ENCODE measurements at places on chromosomes 12 and 14.

GRCh38 chr12:6635375-6635855 lies 344 bp downstream of the LPAR5 start:
- H3K4me3 ChIP-seq, result no peak overlapping the region
- H3K27ac ChIP-seq, result no peak overlapping the region
- H3K27me3 ChIP-seq, result no peaks in the 10 kb centered on the region

- H3K36me3 ChIP-seq, result no peaks in the 10 kb centered on the region
- H3K27me3 ChIP-seq, result no peaks in the 10 kb centered on the region
- no peak overlapping the region for H3K27ac ChIP-seq
These were observed 25.2 kb downstream of the HAL start for GRCh38 chr12:95970905-95971304.

DNA sequence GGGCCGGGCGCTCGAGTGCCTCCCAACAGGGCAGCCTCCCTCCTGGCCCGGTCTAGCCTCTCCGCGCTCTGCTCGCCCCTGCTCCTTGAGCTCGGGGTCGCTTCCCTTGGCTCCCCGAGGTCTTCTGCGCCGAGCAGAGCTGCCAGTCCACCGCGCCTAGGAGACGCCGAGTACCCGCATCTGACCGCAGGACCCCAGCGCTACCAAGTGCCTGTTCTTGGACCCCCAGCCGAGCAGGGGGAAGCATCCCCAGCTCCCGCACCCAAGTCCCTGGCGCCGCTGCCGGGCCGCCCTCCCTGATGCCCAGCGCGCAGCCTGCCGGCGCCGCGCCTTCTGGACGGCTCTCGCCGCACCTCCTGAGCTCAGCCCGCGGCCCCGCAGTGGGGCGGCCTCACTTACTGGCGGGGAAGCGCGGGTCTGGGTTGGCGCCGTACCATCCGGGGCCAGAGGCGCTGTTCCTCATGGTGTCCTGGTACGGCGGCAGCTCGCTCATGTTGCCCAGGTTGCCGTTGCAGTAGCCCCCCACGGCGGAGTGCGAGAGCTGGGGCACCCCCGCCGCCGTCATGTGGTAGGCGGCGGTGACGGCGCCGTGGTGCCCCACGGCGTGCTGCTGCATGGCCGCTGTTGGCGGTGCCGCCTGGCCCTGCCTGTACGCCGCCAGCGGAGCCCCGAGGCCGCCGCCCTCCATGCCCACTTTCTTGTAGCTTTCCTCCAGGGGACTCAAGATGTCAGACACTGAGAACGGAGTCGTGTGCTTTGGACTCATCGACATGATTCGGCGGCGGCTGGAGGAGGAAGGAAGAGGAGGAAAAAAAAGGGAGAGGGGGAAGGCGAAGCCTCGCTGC lies 1.2 kb downstream of the NKX2-1 start:
- no peak for DNase-seq
- no peak overlapping the region for H3K27ac ChIP-seq
- no peaks in the 10 kb centered on the region for H3K27me3 ChIP-seq
- no peaks in the 10 kb centered on the region for H3K36me3 ChIP-seq
- H3K4me3 ChIP-seq, result peak overlapping the region; percentile 55

GRCh38 chr14:63855281-63855680 lies 2.5 kb downstream of the SYNE2 start:
- H3K27me3 ChIP-seq, result no peaks in the 10 kb centered on the region
- H3K4me1 ChIP-seq, result no peaks in the 10 kb centered on the region
- no peak overlapping the region for H3K4me3 ChIP-seq
- H3K36me3 ChIP-seq, result no peaks in the 10 kb centered on the region
- no peak for DNase-seq

- H3K27ac ChIP-seq, result no peak overlapping the region
- H3K36me3 ChIP-seq, result no peaks in the 10 kb centered on the region
- no peaks in the 10 kb centered on the region for H3K4me1 ChIP-seq
- no peak for DNase-seq
- no peaks in the 10 kb centered on the region for H3K27me3 ChIP-seq
These were observed 300.9 kb upstream of the SRRM4 start for GRCh38 chr12:118680356-118680963.

DNA sequence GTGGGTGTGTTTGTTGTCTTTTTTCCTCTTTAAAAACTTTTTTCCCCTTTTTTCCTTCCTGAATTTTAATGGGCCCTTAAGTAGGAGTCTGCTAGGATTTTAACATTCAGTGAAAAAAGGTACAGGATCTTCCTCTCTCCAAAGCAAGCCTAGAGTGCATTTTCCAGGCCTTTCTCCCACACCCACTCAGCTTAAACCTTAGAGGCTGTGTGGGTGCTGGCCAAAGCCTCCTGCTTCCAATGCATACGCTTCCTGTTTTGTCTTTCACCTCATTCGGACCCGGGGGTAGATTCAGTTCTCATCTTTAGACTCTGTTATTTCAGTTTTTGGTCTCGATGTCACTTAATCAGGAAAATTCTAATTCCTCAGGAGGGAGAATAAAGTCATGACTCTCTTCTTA lies 51.2 kb downstream of the TMEM30B start:
- no peak for DNase-seq
- H3K4me3 ChIP-seq, result no peak overlapping the region
- H3K27ac ChIP-seq, result no peak overlapping the region
- no peaks in the 10 kb centered on the region for H3K27me3 ChIP-seq
- no peaks in the 10 kb centered on the region for H3K4me1 ChIP-seq

GRCh38 chr12:59067083-59067482 lies 146.8 kb upstream of the LRIG3 start:
- no peaks in the 10 kb centered on the region for H3K27me3 ChIP-seq
- no peaks in the 10 kb centered on the region for H3K36me3 ChIP-seq
- H3K4me3 ChIP-seq, result no peak overlapping the region
- no peak for DNase-seq
- H3K4me1 ChIP-seq, result no peaks in the 10 kb centered on the region
- H3K27ac ChIP-seq, result no peak overlapping the region

DNA sequence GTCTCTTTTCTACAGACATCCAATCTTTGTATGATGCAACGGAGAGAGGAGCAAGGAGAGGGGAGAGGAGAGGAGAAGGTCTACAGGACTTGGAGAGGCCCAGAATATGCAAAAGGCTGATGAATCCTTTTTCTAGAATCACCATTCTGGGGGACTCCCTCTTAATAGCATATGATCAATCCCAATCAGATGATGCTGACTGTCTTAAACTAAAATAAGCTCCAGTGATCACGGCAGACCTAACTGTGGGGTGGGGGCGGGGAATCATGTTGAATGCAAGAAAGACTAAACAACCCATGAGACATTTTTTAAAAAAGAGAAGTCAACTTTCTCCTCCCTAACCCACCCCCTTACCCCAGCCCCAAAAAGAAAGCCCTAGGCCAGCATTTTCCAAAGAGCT lies 33.4 kb downstream of the BTBD7 start:
- no peak overlapping the region for H3K4me3 ChIP-seq
- no peak overlapping the region for H3K27ac ChIP-seq
- no peaks in the 10 kb centered on the region for H3K27me3 ChIP-seq
- H3K4me1 ChIP-seq, result no peaks in the 10 kb centered on the region

- DNase-seq, result no peak
- no peak overlapping the region for H3K27ac ChIP-seq
- peaks cover 9% of the 10 kb centered on the region for H3K36me3 ChIP-seq
- no peak overlapping the region for H3K4me3 ChIP-seq
- H3K27me3 ChIP-seq, result no peaks in the 10 kb centered on the region
These were observed 40.8 kb downstream of the MIS18BP1 start for GRCh38 chr14:45212231-45212630.

DNA sequence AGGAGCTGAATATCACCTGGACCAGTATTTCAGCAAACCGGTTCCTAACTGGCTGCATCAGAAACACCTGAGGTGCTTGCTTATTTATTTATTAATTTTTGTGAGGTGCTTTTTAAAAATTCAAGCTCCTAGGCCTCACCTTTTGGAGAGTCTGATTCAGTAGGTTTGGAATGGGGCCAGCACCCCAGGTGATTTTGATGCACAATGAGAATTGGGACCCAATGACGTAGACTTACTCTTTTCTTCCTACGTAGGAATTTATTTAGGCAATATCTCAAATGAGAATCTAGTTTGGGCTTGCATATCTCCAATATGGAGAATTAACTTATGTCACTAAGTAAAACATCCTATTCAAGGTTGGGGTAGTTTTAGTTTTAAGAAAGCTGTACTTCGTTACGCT lies 7.3 kb downstream of the YEATS4 start:
- H3K27me3 ChIP-seq, result no peaks in the 10 kb centered on the region
- H3K36me3 ChIP-seq, result peaks cover 40% of the 10 kb centered on the region
- H3K4me3 ChIP-seq, result no peak overlapping the region
- H3K27ac ChIP-seq, result no peak overlapping the region

GRCh38 chr12:67891596-67891995 lies 97.7 kb upstream of the IFNG-AS1 start:
- H3K27me3 ChIP-seq, result peaks cover 10% of the 10 kb centered on the region
- no peak overlapping the region for H3K4me3 ChIP-seq
- H3K36me3 ChIP-seq, result no peaks in the 10 kb centered on the region

DNA sequence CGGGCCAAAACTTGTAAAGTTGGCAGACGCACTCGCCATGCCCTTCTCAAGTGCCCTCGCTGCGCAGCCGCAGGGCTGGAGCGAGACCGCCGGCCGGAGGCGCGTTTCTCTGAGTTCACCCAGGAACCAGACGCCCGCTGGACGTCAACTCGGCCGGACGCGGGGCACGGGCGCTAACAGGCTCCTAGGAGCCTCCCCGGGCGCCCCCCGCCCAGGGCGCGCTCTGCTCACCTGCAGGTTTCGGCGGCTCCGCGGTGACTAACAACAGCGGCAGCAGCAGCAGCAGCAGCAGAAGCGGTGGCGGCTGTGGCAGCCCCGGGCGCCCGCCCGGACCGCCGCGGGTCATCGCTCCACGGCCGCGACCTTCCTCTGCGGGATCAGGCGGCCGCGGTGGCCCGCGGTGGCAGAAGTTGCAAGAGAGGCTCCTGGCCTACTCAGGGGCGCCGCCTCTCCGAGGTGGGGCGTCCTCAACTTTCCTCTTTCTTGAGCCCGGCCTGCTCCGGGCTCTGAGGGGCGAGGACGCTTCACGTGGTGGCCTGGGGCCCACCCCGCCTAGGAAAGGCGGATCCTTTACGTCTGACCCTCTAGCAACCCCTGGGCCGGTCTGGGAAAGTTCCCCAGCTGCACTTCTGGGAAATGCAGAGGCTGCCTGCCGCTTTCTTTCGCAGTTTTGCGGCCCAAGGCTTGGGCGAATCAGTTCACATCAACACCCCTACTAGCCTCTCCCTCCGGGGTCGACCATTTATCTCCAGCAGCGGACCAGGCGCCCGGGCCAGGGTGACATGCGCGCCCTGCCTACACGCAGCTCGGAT lies at the start of gene PLBD1:
PLBD1 (minus strand) TSS at position 533 of the 812 bp plus-strand sequence; CDS start at position 346, 187 bp downstream.
- no peaks in the 10 kb centered on the region for H3K4me1 ChIP-seq
- no peaks in the 10 kb centered on the region for H3K27me3 ChIP-seq
- DNase-seq, result peak; percentile 10
- H3K36me3 ChIP-seq, result no peaks in the 10 kb centered on the region
- peak within 1 kb of the TSS; percentile 63 for H3K4me3 ChIP-seq

DNA sequence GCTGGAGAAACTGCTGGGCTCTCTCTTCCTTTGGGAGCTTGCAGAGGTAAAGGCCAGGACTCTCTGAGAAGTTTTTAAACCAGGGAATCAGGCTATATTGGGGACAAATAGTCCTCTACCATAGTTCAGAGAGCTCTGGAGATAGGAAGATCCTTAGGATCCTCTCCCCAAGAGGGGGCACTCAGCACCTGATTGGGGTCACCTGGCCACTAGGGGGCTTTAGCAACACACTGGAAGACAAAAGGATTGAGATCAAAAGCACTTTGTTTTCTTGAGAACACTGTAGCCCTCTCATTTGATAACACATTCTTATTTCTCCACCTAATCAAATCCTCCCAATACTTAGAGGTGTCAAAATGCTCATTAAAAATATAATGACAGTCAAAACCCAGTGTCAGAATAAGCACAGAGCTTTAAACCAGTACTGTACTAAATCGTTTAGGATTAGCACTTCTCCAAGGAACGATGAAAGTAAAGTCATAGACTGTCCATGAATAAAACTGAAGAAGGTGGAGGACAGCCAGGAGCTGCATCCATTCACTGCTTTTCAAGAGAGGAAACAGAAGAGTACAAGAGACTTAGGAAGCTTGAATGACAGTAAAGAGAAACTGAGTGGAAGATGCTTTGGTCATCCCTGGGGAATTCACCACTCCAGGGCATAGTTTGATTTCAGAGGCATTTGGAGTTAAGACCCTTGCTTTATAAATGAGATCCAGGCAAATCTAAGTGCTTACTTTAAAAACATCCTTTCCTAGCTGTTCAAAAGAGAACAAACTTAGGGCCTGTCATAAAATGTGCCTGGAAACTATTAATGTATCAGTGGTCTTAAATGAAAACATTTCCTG lies 26.5 kb downstream of the BMP4 start:
- no peak overlapping the region for H3K27ac ChIP-seq
- H3K27me3 ChIP-seq, result no peaks in the 10 kb centered on the region
- H3K36me3 ChIP-seq, result no peaks in the 10 kb centered on the region
- DNase-seq, result peak; percentile 4
- H3K4me3 ChIP-seq, result no peak overlapping the region

DNA sequence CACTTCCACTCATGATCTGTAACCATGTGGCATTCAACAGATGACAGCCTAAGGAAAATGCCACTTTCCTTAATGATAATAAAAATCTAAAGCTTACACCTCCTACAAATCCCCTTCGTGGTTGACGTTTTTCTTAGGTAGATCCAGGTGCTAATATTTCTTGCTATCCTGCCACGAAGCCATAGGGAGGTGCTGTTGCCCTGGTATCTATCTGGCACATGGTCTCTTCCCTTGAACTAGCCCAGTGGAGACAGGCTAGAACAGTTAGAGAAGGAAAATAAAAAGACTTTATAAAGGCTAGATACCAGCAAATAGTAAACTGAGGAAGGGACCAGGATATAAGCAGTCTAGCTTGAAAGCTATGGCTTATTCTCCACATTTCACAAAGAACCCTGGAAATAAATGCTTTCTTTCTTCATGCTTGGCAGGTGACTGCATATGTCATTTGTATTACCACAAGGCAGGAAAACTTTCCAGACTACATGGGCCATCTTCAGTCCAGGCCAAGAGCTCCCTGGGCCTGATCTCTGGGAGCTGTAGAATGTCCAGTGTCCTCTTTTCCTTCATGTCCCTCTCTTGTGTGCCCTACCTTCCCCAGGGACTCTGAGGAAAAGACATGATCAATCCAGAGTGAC lies 15.3 kb downstream of the SPIC start:
- H3K4me3 ChIP-seq, result no peak overlapping the region
- no peak overlapping the region for H3K27ac ChIP-seq
- no peak for DNase-seq
- no peaks in the 10 kb centered on the region for H3K27me3 ChIP-seq
- H3K36me3 ChIP-seq, result no peaks in the 10 kb centered on the region

GRCh38 chr14:59117754-59118528 lies 70.5 kb upstream of the DAAM1 start:
- no peaks in the 10 kb centered on the region for H3K4me1 ChIP-seq
- no peak overlapping the region for H3K4me3 ChIP-seq
- H3K36me3 ChIP-seq, result no peaks in the 10 kb centered on the region
- H3K27ac ChIP-seq, result no peak overlapping the region

- H3K27ac ChIP-seq, result no peak overlapping the region
- H3K36me3 ChIP-seq, result no peaks in the 10 kb centered on the region
- DNase-seq, result no peak
- no peaks in the 10 kb centered on the region for H3K4me1 ChIP-seq
These were observed 5.3 kb upstream of the PPP1R1A start for GRCh38 chr12:54593725-54594124.

Data from Panc1 (cell line).